ENCODE measurements at places on chromosomes 4 and X.

DNA sequence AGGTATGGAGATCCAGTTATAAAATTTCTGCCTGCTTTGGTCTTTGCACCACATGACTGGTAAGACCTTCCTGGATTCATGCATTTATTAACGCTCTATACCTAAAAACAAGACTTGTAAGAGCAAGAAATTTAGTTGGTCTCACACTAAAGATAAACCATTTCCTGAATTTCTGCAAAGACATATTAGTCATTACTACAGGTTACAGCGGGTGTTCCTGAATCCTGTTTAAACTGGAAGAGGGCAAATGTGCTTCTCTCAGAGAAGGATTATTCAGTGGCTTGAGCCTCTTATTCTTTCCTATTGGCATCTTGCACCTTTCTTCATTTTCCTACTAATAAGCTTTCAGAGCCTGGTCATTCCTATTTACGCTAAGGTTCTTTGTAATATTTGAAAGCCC, 397.6 kb upstream of the TENM3 start:
- no peak for DNase-seq

DNA sequence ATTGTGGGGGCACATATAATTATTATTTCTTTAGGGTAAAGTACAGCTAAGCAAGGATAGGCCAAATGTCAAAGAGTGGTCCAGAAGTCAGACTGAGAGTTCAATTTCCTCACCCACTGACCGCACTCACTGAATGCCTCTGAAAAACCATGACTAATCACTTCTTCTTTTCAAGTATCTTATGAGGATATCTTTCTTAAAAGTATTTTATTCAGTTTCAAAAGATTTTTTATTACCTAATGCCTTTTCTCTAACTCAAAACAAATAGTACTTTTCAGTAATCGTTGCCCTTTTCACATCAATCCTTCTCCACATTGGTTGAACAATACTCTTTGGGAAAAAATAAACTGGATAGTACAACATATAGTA, 61.7 kb upstream of the CAMK2D start:
- no peak for DNase-seq

DNA sequence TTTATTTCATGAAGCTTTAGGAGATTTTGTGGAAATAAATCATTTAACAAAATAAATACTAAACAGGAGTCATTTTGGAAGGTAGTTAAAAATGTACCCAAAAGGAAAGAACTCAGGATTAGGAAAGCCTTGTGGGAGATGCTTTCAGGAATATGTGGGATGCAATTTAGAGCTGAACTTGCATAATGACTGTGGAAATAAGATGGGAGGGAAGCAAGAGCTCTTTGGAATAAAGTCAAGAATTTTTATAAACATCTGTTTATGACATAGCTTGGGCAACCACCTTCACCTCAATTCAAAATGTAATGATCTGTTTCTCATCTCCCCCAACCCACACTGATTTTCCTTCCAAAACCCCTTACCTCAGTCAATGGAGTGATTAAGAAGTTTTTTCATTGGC, 623.8 kb downstream of the FAT4 start:
- DNase-seq: no peak

- no peak for DNase-seq
Measured at GRCh38 chr4:649751-650310, 24.2 kb downstream of the ATP5ME start.

DNA sequence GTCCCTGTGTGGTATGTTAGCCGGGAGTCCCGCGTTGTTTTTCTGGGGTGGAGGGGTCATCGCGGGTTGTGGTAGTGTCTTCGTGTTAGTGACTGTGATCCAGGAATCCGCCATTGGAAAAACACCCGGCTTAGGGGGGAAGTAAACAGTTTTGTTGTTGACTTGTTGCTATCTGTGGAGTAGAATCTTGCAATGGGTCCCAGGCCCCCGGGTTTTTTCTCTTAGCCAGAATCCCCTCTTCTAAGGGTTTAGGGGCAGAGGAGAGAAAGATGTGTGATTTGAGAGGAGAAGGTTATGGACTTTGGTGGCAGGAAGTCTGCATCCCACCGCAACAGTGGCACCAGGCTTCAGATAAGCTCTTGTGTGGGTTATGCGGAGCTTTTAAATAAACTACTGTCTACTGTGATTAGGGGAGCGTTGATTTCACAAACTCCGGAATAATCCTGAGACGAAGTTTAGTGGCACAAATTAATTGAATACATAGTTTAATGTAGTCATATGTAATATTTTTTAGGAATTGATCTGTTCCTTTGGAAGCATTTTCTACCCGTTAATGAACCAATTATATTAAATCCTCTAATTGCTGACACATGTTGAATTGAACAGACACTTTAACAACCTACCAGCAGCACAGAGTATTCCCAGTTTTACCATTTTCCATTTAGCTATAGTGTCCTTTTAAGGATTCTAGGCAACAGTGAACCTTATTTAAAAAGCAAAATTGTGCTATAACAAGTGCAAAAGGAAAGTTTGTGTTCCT, 1.4 kb downstream of the DDX3X start:
- DNase-seq: no peak

DNA sequence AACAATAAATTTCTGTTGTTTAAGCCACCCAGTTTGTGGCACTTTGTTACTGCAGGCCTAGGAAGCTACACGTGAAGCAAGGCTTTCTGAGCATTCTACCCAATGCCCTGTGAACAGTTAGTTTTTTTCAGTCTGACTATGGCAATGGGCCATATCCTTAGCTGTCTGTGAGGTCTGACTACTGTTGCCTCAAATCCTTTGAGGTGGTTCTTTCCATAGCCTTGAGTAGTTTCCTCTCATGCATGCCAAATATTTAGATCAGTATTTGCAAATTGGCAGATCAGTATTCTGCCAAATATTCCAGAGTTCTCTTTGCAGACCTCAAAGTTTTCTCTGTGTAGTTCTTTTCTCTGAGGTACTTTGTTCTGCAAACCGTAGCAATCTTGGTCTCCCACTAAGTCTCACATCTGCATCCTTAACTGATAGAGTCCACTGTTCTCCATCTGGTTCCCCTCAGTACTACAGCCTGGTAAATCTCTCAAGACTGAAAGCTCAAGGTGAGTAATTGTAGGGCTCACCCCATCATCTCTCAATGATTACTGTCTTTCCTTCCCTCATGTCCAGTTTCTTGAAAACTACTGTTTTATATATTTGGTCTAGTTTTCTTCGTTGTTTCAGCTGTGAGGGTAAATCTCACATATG, 984.9 kb upstream of the INTU start:
- no peak for DNase-seq

- no peak for DNase-seq
Measured at GRCh38 chr4:177163532-177163931, 146.1 kb upstream of the NEIL3 start.

GRCh38 chr4:148196164-148196563, 246.1 kb downstream of the NR3C2 start:
- DNase-seq: no peak

DNA sequence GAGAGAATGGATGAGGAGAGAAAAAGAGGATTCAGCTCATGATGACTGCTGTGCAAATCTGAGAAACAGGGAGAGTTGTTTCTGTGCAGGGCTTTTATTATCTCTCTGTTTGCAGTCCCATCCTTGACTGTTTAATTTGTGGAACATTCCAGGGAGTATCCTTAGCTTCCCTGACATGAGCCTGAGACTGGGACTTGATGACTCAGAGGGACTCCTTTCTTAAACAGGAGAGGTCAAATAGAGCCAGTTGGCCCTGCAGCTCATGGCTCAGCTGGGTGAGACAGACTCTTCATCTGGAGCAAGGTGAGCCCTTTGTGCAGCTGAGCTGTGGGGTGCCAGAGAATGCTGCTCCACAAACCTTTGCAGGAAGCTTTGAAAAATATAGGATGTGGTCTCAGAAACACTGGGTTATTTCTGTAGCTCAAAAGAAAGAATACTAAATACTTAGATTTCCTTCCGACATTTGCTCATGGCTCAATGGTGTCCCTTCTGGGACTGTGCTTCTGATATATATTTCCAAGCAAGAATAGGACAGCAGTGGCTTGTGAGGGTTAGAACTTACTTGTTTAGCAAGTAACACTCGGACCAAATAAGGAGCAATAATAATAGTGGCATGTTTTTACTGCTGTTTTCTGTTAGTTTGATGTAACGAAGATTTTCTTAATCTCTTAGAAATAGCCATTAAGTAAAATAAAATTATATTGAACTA, 14.5 kb downstream of the ARHGAP24 start:
- no peak for DNase-seq

DNA sequence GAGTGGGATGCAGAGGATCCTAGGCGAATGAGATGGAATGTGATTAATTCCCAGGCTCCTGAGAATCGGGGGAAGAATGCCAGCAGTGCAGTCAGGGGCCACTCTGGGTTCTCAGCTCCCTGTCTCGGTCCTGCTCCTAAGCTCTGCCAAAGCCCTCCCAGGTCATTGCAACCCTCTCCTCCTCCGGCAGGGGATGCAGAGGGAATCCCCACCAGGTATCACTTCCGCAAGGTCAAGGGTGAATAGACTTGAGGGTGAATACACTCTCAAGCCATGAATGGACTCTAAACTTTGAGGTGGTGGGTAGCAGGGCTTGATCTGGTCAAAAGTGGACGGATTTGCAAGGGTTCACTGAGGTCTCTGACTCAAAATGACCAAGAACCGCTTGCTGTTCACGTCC, 139.3 kb upstream of the MXRA5 start:
- no peak for DNase-seq

DNA sequence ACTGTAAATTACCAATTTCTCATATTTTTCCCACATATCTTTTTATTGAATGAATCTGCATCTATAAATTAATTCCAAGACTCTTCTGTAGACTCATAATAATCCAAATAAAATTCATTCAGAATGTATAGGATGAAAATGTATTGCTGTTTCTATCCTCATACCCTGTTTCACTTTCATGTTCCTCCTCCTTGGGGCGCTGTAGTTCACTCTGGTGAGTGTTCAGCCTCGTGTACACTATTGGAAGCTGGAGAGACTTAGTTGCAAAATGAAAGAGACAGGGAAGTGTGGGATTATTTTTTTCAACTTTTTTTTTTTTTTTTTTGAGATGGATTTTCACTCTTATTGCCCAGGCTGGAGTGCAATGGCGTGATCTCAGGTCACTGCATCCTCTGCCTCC, 296.1 kb downstream of the TLL1 start:
- no peak for DNase-seq

- DNase-seq: no peak
Measured at GRCh38 chr4:81601358-81601694, 129.6 kb upstream of the RASGEF1B start.

DNA sequence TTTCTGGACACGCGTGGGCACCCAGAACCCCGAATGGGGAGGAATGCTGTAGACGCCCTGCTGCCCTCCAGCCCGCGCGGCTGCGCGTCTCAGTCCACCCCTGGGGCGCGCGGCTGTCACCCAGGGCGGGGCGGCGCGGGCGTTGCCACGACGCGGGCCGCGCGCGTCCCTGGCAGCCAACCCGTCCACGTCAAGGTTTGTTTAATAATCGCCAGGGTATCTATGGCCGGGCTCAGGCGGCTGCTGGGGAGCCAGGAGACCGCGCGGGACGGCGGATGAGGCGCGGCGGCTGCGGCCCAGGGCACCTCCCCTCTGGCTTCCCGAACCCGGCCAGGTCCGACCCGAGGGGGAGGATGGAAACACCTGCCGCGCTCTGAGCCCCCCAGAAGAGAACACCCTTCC, at the start of gene SPATA18:
TSS of gene SPATA18 (plus strand) at position 92 of the 402 bp plus-strand sequence. CDS start 401 bp downstream, outside the sequence.
- DNase-seq: no peak

- DNase-seq: no peak
Measured at GRCh38 chr4:154276496-154276895, 215.1 kb downstream of the DCHS2 start.

DNA sequence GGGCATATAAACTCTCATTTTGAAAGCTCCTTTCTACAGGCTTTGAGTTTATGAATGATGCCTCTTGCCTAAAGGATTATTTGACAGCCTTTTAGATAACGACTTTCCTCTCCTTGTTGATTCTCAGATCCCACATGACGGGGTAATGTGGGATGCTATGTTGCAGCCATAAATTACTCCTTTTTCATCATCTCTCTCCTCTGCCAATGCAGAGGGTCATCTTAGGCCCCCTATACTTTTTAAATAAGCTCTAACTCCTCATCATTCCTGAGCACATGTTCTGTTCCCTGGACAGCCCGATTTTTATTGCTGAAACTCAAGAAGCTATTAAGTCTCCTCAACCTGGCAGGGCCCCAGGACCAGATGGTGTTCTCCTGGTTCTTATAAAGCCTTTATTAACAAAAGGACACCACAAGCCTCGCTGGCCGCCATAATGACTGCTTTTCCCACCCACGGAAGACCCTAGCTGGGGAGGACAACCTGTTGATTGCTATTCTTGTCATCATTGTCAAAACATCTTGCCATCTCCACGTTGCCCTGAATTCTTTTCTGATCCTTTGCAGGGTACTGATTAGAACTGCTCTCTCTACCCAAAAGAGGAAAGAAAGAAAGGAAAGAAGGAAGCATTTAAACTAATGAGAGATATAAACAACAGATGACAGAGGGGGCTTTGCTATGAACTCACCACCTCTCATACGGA, 150.7 kb downstream of the DHX15 start:
- DNase-seq: no peak

Data from activated T-cell treated with anti-CD3 and anti-CD28 coated beads for 24 hours (primary cell).